ENCODE measurements at places on chromosomes 7 and 10.

DNA sequence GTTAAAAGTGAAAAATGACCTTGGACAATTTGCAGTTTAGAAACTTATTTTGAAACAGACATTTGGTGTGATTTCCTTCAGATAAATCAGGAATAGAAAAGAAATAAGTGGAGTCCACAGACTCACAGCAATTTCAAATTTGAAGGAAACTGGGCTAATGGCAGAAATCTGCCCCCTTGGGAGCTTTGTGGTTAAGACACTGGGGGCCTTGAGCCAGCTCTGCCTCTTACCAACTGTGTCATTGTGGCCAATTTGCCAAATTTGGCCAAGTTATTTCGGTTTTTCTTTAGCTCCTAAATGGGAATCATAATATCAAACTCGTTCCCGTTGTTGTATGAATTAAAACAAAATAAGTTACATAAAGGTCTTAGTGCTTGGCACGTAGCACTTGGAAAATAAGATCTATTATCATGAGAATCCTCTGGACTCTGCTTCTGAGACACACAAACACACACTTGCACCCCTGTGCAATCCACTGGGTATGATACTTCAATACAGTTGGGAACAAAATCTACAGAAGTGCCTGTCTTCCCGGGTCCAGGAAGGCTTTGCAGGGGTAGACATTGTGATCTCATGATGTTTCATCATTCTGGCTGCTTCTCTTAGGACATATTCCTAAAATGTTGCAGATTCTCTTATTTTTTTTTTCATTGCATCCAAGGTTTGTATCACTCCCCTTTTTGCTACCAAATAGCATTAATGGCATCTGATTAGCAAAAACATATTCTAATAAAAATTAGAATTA is 4.9 kb downstream of the ARMC3 start:
- DNase-seq: no peak

DNA sequence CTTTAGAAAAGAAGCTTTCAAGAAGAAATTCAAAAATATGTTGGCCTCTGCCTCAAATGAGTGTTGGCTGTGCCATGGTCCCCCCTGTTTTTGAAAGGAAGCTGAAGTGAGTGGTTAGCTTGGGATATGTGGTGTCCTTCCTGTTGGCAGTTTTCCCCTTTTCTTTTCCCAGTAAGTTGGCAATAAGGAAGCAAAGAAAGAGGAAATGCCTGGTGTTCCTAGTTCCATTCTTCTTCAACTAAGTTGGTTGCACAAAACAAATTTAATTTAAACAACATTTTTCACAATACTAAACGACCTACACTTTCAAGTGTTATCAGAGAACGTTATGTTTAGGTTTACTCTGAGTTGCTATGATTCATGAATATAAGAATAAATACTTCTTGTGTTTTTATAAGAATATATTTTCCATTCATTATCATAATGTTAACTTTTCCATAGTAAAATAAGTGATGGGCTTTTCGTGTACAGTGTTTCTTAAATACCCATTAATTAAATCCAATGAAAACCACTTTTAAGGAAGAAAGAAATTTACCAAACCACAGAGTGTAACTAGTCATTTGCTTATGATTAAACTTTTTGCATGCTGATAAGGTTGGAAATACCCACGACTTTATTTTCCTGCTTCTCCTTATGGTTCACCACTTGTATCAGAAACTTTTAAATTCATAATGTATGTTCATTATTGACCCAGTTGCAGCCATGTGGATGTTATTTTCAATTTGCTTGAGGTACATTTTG is 7.7 kb downstream of the HDAC9 start:
- DNase-seq: no peak

DNA sequence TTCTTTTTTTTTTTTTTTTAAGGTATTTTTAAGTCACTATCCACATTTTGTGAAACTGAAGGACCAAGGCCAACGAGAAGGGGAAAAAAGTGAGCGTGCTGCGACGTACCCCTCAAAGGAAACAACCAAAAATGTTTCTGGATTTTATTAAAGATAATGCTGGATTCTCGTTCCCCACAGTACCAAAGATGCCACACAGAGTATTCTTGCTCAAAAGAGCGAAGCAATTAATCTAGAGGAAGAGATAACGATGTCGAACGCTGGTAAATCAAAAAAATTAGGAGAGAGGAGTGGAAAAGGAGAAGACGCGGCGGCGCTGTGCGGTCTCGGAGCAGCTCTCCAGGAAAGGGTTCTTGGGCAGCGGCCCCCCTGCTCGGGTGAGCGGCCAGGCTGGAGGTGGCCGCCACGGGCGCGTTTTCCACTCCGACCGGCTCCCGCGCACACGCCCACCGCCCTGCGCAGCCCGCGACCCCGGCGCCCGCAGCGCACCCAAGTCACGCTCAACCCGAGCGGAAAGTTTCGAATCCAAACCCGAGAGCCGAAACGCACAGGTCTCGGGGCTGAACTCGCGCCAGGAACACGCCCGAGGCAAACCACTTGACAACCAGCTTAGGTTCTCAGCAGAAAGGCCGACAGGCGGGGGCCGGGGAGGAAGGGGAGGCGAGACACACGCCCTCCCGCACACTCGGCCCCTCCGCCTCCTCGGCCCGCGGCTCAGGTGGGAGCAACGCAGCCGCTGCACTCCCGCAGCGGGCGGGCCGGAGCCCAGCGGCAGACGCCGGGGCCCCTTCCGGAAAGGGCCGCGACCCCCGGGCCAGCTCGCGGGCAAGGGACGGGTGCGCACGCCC is 989 bp downstream of the SRPK2 start:
- peak; percentile 49 for DNase-seq

GRCh38 chr7:348962-349743 is 59.2 kb downstream of the FOXL3 start:
- no peak for DNase-seq

DNA sequence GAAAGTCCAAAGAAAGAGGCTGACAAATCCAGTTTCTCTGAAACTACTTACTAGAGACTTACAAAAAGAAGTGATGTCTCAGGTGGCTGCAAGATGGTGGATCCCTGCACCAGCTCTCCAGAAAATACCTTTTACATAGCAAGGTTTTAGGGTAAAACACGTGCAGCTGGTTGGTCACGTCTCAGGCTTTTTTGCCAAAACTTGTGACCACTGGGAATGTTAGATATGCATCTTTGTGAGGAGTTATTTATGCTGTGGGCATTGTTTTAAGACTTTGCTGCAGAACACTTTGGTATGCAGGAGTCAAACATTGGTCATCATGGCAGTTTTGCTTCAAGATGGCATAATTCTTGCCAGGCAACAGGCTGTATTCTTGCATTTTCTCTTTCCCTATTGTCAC is 1352.8 kb downstream of the REEP3 start:
- peak; percentile 23 for DNase-seq

DNA sequence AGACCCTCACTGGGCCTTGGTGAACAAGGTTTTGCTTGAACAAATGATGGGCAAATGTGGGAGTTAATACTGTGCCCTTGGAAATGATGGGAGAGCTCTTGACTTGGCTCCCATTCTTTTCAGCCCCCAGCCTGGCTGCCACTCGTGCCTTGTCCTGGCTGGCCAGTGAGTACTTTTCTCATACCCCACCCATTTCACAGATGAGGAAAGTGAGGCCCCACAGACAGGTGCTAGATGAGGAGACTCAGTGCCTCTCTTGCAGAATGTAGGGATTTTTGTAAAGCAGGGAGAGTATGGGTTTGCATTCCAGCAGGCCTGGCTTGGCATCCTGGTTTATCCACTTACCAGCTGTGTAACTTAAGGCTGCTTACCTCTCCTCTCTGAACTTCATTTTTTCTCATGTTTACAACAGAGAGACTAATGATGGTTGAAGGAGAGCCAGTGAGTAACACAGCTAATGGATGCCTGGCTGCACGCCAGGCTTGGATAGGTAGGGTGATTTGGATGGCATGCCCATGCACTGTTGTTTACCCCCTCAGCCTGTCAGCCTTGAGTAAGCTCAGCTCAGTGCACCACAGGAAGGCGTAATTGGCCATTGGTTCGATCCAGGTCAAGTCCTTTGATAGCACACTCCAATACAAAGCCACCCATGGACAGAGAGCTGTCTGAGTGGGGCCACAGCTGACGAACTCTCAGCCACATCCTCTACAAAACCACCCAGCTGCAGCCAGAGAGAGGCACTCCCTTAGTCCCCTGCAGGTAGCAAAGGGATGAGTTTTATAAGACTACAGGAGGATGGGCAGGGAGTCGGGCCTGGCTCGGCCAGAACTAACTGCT is 436.8 kb downstream of the RPS24 start:
- no peak for DNase-seq

- DNase-seq: no peak
Measured at GRCh38 chr10:123655751-123656150, 10.4 kb upstream of the GPR26 start.

DNA sequence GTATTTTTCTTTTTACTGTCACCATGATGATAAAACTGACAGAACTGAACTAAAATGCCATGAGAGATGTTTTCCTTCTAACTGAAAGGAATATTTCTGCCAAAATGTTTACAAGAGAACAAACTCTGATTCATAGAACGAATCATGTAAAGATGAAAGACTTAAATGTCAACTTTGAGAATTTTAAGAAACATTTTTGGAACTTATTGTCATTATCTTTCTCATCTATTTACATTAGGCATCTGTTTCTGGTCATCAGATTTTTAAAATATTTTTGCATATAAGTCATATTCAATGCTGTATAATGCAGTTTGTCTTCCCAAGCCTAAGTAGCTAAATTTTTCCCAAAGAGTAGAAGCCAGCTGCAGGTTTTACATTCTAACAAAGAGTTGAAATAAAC is 358.5 kb downstream of the TFEC start:
- DNase-seq: no peak

- no peak for DNase-seq
Measured at GRCh38 chr10:52252307-52252706, 61.8 kb upstream of the DKK1 start.

- DNase-seq: no peak
Measured at GRCh38 chr10:115974816-115975430, 298.1 kb downstream of the GFRA1 start.

DNA sequence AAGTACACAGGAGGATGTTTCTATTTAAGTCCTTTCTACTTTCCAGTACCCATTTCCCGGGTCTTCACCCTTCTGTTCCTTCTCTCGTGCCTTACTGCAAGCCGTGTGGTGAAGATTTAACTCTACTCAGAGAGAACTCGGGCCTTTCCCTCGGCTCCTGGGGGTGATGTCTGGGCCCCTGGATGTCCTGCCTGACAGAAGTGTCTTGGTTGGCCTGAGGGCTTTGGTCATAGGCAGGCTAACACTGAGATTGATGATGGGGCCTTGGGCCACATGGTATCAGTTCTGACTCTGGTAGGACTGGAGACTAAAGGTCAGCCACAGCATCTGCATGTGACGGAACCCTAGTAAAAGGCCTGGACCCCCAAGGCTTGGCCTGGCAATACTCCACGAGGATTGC is 80.4 kb downstream of the CHST15 start:
- DNase-seq: no peak

- no peak for DNase-seq
Measured at GRCh38 chr7:114653364-114654088, 238.9 kb downstream of the FOXP2 start.

GRCh38 chr7:90210981-90211380 is 559 bp upstream of the STEAP2 start:
- peak; percentile 28 for DNase-seq

DNA sequence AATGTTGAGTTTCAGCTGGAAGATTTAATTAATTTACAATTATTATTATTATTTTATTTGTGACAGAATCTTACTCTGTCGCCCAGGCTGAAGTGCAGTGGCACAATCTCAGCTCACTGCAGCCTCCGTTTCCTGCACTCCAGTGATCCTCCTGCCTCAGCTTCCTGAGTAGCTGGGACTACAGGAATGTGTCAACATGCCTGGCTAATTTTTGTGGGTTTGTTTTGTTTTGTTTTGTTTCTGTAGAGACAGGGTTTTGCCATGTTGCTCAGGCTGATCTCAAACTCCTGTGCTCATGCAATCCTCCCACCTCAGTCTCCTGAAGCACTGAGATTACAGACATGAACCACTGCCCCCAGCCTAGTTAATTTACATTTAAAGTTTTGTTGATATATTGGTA is 93.8 kb upstream of the MEOX2 start:
- peak; percentile 81 for DNase-seq

- peak; percentile 97 for DNase-seq
Measured at GRCh38 chr7:77538281-77539212, 1.5 kb downstream of the PTPN12 start.

DNA sequence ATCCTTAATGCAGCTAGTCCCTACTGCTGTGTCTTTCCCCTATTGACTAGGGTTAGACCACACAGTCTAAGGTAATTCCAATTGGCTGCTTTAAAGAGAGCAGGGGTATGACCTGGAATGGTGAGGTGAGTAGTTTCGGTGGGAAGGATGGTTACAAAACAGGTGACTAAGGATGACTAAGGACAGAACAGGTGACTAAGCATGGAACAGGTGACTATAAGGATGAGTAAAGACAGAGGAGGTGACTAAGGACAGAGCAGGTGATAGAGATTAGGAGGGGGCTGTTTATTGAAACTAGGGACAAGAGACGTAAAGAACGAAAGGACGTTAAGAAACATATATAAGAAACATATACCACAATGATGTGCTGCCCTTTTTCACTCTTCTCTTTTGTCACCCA is 145.1 kb upstream of the TMEM106B start:
- DNase-seq: no peak

GRCh38 chr7:69903410-69903809 is 305.1 kb downstream of the AUTS2 start:
- DNase-seq: no peak

All from fibroblast of pulmonary artery (primary cell).